GF-D8 (cell line): ENCODE measurements at places on chromosomes 7 and 10.

- DNase-seq = no peak
Observed at GRCh38 chr7:7795630-7796121, 77.3 kb upstream of the RPA3 start.

GRCh38 chr7:140349144-140349771, 49.1 kb downstream of the SLC37A3 start:
- no peak for DNase-seq

DNA sequence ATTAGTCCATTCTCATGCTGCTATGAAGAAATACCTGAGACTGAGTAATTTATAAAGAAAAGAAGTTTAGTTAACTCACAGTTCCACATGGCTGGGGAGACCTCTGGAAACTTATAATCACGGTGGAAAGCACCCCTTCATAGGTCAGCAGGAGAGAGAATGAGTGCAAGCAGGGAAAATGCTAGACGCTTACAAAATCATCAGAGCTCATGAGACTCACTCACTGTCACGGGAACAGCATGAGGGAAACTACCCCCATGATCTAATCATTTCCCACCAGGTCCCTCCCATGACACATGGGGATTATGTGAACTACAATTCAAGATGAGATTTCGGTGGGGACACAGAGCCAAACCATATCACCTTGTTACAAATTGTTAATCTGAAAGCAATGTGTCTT, 15.8 kb downstream of the TAS2R39 start:
- DNase-seq = no peak

GRCh38 chr7:6648815-6649104, 11.6 kb downstream of the ZNF316 start:
- DNase-seq = no peak

DNA sequence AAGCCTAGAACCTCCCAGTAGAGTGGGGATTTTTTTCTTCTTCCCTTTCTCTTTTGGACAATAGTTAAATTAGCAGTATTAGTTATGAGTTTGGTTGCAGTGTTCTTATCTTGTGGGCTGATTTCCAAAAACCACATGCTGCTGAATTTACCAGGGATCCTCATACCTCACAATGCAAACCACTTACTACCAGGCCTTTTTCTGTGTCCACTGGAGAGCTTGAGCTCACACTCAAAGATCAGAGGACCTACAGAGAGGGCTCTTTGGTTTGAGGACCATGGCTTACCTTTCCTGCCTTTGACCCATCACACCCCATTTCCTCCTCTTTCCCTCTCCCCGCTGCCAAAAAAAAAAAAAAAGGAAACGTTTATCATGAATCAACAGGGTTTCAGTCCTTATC, 5.4 kb downstream of the OPN1SW start:
- DNase-seq = no peak

GRCh38 chr7:134636008-134636449, 10.6 kb upstream of the BPGM start:
- DNase-seq = no peak

- DNase-seq = no peak
Observed at GRCh38 chr10:102670871-102671434, 26.7 kb downstream of the TRIM8 start.

DNA sequence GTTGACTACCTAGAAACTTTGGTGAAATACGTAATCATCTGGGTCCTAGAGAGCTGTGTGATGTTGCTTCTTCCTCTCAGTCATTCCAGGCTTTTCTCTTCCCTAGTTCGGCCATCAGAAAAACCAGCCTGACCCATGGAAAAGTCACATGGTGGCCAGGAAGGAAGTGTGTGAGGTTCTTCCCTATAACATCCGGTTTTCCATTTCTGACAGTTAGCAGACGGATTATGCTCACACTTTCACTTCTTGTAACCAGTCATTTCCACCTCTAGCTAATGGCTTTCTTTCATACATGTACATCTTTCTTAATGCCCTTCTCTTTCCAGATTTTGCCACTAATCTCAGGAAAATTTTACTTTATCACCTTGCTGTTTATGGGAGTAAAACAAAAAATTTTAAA, 110.0 kb upstream of the GLCCI1 start:
- no peak for DNase-seq

DNA sequence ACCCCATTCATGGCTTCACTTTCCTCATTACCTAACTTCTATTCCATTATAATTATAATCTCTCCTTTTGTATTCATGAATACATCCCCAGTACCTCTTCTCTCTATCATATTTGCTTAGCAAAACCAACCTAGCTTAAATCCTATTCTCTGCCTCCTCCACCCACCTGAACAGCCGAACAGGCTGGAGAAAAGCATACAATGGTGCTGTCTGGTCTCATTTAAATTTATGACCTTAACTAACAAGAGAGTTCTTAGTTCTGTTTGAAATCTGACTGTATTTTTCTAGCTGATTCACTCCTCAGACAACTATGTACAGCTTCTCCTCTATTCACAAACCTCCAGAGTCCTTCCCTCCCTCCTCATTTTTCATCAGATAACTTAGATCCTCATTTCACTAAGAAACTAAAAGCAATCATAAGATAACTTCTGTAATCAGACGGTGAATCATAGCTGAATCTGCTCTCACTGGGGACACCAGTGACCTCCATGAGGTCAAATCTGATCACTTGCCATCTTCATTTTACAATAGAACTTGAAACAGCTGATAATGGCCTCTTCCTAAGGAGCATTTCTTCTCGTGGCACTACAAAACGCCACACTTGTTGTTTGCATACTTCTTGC, 233.9 kb upstream of the AOAH start:
- no peak for DNase-seq

GRCh38 chr10:23364378-23364777, 19.8 kb upstream of the C10orf67 start:
- no peak for DNase-seq

GRCh38 chr10:90769946-90770841, 87.6 kb downstream of the HTR7 start:
- no peak for DNase-seq

- no peak for DNase-seq
Observed at GRCh38 chr7:85384392-85384791, 197.5 kb upstream of the SEMA3D start.

GRCh38 chr7:140235114-140235513, 58.3 kb upstream of the KDM7A start:
- no peak for DNase-seq

DNA sequence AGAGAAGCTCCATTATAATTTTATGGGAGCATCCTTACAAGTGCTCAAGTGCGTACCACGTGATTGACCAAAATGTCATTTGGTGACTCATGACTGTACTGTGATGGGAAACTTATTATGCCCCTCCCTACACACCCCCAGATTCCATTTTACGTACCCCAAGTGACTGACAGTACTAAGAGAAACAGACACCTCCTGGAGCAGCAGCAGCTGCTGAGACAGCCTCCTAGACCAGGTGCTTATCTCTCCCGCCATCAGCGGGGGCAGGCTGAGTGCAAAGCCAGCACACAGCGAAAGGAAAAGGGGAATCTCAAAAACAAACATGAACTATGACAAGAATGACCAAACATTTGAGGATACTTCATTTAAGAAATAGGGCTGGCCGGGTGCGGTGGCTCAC, 4.2 kb upstream of the ADAM12 start:
- no peak for DNase-seq

GRCh38 chr10:52525761-52526160, 211.7 kb downstream of the DKK1 start:
- DNase-seq = no peak
